ENCODE measurements at places on chromosomes 11 and 22.

GRCh38 chr22:33030923-33031525 lies 27.2 kb downstream of the SYN3 start:
- no peak for DNase-seq

DNA sequence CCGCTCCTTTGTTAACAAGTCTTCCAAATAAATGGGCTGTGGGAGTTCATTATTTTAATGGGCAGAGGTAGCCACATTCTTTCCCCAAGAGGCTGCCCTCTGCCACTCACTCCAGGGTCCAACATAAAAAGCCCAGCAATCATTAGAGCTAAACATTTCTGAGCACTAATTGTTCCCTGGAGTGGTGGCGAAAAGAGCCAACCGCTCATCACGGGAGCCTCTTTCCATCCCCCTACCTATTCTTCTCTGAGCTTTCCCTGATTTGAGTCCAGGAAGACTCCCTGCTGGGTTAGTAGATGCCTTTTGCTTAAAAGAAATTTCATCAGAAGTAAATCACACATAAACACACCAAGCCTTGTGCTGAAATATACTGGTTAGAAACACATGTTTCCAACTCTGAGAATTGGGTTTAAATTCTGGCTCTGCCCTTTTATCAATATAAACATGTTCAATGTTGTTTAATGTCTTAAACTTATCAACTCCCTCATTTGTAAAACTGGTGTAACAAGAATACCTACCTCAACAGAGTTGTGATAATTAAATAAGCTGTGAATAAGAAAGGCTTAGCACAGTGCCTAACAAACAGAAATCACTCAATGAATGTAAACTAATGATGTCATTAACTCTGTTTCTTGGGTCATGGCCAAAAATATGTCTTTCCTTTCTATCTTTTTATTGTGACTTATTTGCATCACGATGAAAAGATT lies at the start of gene OR5A2:
Gene OR5A2, minus strand, starts transcription at position 53 of the 707 bp plus-strand sequence. CDS start 3,460 bp downstream, outside the sequence.
- peak; percentile 13 for DNase-seq

DNA sequence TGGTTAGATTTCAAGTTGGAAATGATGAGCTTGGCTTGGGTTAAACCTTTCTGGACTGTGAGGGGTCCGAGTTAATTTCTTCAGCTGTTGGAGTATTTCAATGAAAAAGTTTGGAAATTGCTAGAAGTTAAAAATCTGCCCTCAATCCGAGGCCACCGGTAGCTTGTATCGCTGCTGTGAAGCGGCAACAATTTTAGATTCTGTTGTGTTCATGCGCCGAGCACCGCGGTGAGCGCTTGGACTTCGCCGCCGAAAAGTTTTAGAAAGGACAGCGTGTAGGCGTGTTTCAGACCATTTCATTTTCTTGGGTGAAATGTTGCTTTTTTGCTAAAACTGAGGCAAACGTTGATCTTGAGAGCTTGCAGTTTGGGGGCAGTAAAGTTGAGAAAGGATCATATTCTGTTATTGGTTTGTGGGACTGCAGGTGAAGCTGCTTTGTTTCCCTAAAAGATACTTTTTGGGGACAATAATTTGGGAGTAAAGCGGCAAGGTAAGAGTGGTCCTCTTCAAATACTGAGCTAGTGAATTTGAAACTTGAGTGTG lies 928 bp downstream of the FBXO7 start:
- peak; percentile 73 for DNase-seq

DNA sequence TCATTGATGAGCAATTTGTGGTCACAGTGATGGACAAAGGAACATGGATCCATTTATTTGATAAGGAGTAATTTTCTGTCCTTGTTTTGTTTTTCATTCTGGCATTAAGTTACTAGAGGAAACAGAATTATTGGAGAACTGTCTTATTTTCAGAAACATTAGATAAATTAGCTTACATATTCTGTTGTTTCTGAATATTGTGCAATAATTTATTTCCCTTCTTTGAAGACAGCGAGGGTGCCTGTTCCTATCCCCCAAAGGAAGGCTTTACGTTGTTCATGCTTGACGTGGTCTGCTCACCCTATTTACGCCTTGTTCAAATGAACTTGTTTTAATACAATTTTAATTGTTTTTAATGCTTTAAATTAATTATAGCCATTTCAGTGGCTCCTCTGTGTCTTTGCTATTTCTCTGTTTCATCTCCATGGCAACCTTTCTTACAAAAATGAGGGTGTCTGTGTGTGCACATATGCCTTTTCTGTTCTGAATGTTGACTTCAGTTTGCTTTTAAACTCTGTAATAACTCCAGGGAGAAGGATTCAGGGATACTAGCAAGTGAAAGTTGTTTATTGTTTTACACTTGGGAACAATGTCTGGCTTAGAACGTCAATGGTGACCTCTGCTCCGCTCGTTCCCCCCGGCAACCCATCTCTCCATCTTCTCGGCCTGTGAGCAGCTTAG lies 138.3 kb upstream of the PLET1 start:
- DNase-seq, result peak; percentile 6

- DNase-seq, result no peak
Observed at GRCh38 chr11:63505857-63506528, at the start of gene LGALS12. LGALS12 (plus strand) TSS chr11:63506084; CDS start chr11:63506459, 375 bp downstream.

DNA sequence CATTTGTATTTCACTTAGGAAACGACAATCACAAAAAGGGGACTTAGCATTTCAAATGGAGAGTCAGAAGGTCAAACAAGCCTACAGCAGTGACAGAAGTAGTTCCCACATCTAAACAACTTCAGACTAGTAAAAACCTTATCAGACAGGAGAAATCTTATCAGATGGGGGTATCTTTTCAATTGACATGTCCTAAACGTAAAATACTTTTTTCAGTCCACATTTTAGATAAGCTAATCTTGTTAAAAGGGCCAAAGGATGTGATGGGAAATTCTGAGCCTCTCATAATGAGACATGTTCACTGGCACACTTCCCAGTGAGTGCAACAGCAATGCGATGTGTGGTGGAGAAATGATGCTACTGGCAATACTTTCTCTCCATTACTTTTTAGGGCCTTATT lies 2.4 kb downstream of the MAPK1 start:
- DNase-seq, result peak; percentile 79

DNA sequence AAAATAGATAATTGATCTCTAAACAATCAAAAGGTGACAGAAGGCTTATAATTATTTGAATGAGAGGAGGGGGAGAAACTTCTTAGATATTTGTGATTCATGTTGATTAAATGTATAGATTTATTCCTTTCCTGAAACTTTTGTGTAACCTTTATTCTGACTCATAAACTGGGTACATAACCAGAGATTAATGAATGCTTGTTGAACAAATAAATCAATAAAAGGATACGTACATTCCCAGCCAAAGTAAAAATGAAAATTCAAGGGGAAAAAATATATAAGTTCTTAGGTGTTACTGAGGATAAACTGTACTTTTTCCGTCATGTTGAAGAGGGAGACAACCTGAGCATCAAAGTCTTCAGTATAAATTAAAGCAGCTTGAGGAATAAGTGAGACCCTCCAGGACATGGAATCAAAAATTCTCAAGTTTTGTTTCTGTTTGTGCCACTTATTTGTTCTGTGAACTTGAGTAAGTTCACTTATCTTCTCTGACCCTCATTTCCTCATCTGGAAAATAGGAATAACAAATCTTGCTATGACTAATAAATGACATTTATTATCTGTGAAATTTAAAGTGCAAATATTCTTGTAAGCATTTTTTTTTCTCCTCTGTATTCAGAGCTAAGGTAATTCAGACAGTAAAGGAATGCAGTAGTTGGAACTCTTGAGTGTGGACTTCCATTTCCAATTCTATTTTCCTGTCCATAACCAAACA lies 195.4 kb downstream of the METTL15 start:
- DNase-seq, result no peak

DNA sequence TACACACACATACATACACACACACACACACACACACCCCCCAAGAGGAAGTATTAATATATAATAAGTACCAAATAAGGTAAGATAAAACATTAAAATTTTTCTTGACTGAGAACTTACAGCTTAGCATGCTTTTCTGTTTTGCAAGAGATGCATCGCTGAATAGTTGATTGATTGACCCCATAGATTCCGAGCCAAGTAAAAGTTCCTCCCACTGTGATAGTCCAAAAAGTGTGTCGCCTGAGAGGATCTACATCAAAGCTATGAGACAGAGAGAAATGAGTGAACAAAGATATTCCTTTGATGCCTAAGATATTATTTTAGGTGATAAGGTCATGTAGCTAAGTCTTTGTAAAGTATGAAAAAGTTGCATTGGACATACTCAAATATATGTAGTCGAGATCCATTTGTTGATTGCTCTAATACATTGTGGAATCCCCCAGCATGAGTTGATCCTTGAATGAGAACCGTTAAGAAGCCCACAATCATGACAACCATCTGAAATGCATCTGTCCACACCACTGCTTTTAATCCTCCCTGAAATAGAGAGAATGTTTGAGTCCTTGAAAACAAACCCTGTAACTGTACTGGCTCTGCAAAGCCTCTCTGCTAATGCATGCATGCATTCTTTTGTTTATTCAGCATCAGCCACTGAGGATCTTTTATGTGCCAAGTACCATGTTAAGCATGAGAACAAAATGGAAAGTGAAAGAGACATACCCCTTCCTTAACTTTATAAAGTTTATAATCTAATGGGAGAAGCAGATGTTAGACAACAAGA lies 18.3 kb downstream of the SLC5A12 start:
- DNase-seq, result no peak

GRCh38 chr11:11406652-11407051 lies 53.6 kb upstream of the CSNK2A3 start:
- no peak for DNase-seq

GRCh38 chr11:73401924-73402833 lies 26.0 kb downstream of the RELT start:
- peak; percentile 4 for DNase-seq

- DNase-seq, result no peak
Observed at GRCh38 chr11:92387859-92388258, 163.2 kb downstream of the FAT3 start.

Data from stomach (tissue), 19 donors.